ENCODE measurements at places on chromosomes 16 and 17. TPM values are rescaled to one million over a fixed set of nuclear protein-coding genes. Genes with fewer than 3 reads are reported as not detected.
A peak's percentile ranks its signal among the peaks of the same experiment; 100 is the strongest.

Gene TNFRSF17
- not detected for total RNA-seq

Gene CCDC200
- not detected for total RNA-seq

DNA sequence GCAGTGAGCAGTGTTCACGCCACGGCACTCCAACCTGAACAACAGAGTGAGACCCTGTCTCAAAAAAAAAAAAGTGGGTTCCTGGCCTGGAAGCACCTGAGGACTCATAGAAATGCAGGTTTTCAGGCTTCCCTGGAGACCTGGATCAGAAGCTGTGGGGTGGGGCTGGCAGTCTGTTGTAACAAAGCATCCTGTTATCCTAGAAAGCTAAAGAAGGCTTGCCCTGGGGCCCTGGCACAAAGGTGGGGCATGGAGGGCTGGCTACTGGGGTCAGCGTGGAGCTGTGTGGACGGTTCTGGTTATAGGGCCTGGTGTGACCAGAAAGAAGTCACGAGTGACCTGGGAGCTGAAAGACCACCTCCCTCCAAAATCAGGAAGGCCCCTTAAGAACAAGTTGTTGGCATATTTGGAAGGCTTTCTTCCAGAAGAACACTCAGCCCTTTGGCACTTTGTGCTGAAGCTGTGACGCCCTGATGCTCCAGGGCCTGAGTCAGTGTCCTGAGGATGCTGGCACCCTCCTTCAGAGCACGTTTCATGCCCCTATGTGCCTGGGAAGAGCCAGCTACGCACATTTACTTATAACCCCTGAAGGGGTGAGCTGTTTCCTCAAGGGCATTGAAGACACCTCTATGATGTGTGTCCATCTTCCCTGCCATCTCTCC is 6.2 kb downstream of the CRISPLD2 start:
- DNase-seq, result no peak

GRCh38 chr16:57531635-57532265 is 4.6 kb downstream of the CCDC102A start:
- no peak for DNase-seq

GRCh38 chr16:69404275-69404805 is 18.5 kb upstream of the TERF2 start:
- DNase-seq, result peak; percentile 94

- no peak for DNase-seq
Observed at GRCh38 chr17:50096092-50096491, 941 bp downstream of the PDK2 start.

DNA sequence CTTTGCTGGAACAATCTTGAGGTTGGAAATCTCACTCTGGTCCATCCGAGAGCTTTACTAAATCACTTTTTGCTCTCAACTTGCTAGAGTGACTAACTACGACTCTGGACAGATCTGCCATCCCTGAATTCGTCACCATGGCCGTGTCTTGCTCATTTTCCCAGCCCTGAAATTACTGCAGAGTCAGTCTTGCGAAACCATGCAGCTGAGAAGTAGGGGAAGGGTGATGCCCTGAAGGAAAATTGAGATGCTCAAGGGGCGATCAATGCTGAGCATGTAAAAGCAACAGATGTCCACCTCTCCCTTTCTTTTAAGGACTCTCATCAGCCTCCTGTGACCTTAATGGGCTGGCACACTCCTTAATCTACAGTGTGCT is 18.8 kb downstream of the PCTP start:
- peak; percentile 27 for DNase-seq

Measured in A172 (cell line).